ENCODE measurements at places on chromosomes 16 and 17. TPM values are rescaled to one million over a fixed set of nuclear protein-coding genes. Genes with fewer than 3 reads are reported as not detected.

Gene HBA1
- total RNA-seq: not detected

Gene IGSF6
- total RNA-seq: not detected

Gene CASKIN1
- total RNA-seq: 0.30 TPM

Gene CCL1
- total RNA-seq: not detected

Gene NAGS
- 1.5 TPM for total RNA-seq

Gene CSH1
- total RNA-seq: not detected

Gene CFAP97D1
- total RNA-seq: not detected

Gene SLFN13
- 1.2 TPM for total RNA-seq

Gene GPR142
- total RNA-seq: not detected

Gene NT5M
- total RNA-seq: 1.5 TPM

Gene TBC1D3B
- 0.92 TPM for total RNA-seq

Gene HBA2
- total RNA-seq: not detected

Gene ASGR1
- 1.1 TPM for total RNA-seq

Gene COPZ2
- 33.1 TPM for total RNA-seq

Gene TBC1D3H
- total RNA-seq: not detected

Gene TEDC2
- total RNA-seq: 3.0 TPM

Gene CD300H
- not detected for total RNA-seq

Gene SHBG
- total RNA-seq: 0.37 TPM

Gene CNGB1
- not detected for total RNA-seq

Gene BCO1
- not detected for total RNA-seq
